ENCODE measurements at places on chromosomes 6 and 20.

DNA sequence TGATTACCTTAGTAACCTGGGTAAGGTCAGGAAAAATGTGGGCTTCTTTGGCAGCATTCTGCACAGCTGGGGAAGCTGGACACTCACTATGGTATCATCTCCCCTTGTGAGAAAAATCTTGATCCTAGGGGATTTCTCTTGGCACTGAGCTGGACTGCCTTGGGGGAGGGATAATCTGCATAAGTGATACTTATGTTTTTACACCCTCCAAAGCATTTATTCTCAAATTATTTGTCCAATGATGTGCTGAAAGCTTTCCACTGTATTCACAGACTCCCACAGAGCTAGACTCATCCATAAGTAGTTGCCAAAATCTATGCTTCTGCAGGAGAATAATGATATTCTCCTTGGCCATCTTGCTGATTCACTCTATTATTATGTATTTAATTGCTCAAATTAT, 121.5 kb upstream of the CNR1 start:
- no peak for DNase-seq

DNA sequence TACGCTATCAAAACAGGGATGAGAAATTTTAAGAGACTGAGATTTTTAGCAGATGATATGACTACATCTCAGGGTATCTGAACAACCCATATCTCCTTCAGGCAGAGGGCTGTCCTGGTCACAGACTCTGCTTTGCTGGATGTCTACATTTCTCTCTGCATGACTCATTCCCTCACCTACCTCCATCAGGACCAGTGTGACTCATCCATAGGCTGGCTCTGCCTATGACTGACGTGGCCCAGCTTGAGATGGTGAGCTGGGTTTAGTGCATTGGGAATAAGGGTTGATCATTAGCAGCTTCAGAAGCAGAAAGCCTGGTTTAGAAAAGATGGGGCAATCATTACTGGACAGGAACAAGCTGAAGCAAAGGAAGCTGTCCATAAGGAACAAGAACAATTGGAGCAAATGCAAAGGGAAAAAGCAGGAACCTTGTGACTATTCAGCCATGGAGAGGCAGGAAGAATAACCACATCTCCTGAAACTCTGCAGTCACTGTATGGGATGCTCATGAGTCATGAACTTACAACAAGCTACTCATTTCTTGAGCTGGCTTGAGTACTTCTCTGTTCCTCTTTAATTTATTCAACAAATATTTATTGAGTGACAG, 86.4 kb upstream of the CBLN4 start:
- DNase-seq, result no peak

DNA sequence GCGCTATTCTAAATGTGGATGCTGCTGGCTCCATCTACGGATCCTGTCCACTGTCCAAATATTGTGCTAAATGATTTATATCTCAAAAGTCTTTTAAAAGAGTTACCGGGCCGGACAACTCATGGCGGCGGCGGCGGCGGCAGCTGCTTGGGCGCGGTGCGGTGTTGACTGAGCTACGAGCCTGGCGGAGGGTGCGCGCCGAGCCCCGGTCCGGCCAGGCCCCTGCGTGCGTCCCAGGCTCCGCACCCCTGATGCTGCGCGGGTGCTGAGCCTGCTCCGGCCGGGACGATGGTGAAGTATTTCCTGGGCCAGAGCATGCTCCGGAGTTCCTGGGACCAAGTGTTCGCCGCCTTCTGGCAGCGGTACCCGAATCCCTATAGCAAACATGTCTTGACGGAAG, 303.4 kb downstream of the CENPW start:
- no peak for DNase-seq

- no peak for DNase-seq
These were observed 321.4 kb downstream of the FARS2 start for GRCh38 chr6:5582762-5583161.

DNA sequence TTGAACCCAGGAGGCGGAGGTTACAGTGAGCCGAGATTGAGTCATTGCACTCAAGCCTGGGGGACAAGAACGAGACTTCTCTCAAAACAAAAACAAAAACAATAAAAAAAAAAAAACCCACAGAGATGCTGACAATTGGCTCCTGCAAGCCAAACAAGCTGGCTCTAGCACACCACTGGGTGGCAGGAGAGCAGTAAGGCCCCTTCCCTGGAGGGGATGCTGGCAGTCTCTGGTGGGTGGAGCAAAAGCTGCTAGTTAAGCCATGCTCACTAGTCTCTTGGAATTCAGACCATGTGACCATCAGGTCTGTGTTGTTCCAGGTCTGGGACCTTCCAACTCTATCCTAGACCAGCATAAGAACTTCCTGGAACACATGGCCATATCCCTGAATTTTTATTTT, 18.9 kb upstream of the DSN1 start:
- DNase-seq, result no peak

Measured in stimulated activated naive CD8-positive, alpha-beta T cell treated with anti-CD3 and anti-CD28 coated beads, Interleukin-15, amount 100 ng/mL, for 72 hours (primary cell).